ENCODE measurements at places on chromosomes 12 and 14.

GRCh38 chr12:53128780-53129569 lies 25.7 kb downstream of the SOAT2 start:
- DNase-seq, result no peak

DNA sequence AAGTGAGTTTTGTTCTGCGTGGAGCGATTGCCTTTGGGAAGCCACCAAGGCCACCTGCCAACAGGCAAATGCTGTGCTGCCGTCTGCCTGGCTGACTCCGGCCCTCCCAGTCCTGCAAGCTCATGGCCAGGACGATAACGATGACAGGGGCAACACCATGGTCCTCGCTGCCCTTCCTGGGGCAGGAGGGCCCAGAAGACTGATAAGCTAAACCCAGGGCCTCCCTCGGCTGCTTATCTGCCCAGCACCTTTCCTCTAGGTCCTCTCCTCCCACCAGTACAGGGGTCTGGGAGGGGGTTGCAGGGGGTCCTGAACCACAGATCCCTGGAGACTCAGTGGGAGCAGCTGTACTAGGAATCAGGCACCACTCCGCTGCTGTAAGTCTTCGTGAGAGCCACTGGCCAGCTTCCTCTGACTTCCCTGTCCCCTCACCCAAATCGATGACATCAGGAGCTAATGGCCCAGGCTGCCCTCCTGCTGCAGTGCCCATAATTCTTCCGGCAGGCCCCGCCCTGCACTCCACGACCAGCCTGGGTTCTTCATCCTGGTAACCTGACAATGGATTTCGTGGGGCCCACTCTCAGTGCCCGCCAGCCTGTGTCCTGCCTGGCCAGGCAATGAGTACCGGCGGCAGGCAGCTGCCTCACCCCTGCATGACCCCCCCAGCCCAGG lies 5.1 kb downstream of the ANKRD9 start:
- no peak for DNase-seq

GRCh38 chr12:48924617-48925303 lies 532 bp downstream of the FKBP11 start:
- DNase-seq, result no peak

DNA sequence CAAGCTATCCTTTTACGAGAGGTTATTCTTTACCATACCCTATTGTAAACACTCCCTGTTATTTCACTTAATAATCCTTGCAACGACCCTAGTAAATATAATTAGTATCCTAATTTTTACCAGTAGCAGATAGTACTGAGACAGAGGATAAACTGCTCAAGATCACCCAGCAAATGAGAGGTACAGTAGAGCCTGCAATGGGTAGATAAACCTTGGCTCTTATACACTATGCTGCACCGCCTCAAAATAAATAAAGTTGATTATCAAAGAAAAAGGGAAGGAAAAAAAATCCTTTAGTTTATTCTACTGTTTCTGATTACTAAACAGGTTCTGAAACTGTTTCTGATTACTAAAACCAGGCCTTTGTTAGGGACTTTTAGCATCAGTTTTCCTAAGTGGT lies 22.5 kb downstream of the YBX3 start:
- no peak for DNase-seq

GRCh38 chr14:59117754-59118528 lies 70.5 kb upstream of the DAAM1 start:
- no peak for DNase-seq

- no peak for DNase-seq
These were observed 121.7 kb upstream of the MDM1 start for GRCh38 chr12:68453876-68454275.
